Ovary (tissue), 10 donors: ENCODE measurements at places on chromosomes 11 and 22. TPM values are rescaled to one million over a fixed set of nuclear protein-coding genes. Genes with fewer than 3 reads are reported as not detected.

Gene MYOD1
- not detected for total RNA-seq

Gene PHF21A
- 65.9 TPM for total RNA-seq

DNA sequence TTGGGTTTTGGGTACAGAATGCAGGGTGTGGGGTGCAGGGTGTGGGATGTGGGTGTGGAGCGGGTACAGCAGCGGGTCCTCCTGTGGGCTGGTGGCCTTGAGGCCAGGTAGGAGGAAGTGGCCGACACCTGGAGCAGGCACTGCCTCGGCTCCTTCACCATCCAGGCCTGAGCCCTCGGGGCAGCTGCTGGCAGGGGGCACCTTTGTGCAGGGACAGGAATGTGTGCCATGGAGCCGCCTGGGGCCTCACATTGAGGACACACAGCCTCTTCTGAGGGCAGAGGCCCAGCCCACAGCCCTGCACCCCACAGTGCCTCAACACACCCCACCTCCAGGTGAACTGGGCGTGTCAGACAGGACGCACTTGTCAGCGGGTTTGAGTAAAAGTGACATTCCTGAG, 984.0 kb downstream of the BRD1 start:
- no peak for DNase-seq

DNA sequence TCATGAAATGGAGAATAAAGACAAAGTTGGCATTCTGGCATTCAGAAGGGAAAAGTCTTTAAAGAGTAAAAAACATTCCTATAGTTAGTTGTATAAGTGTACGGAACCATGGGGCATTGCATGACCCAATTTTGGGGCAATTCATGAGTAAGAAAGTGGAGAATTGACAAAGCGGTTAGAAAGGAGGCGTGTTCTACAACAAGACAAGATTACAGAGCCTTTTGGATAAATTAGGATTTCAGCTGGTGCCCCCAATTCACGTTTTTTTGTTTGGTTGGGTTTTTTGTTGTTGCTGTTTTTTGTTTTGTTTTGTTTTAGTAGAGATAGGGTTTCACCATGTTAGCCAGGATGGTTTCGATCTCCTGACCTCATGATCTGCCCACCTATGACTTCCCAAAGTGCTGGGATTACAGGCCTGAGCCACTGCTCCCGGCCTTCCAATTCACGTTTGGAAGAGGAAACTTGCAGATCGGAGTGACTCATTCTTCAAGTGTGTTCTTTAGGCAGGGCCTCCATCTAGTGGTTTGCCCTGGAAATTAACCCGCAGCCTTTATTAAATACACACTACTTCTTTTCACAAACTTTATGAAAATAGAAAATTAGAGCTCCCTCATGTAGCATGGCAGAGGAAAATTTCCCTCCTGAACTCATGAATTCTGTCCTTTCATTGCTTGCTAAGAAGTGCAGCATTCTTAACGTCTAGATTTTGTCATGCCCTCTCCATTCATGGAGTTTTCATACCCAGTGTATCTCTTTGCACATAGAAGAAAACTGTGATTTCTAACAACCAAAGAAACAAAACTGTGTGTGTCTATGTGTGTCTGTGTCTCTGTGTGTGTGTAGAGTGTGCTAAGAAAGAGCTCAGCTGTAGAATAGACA, 118.1 kb downstream of the BBOX1 start:
- DNase-seq, result peak; percentile 45

GRCh38 chr11:92131289-92131865, 93.2 kb upstream of the FAT3 start:
- no peak for DNase-seq

- DNase-seq, result no peak
Measured at GRCh38 chr22:19097518-19097917, 24.7 kb downstream of the DGCR2 start.

GRCh38 chr22:22085702-22086500, 103.3 kb upstream of the TOP3B start:
- DNase-seq, result no peak

- DNase-seq, result no peak
Measured at GRCh38 chr22:45200860-45201511, 37.3 kb downstream of the NUP50 start.

DNA sequence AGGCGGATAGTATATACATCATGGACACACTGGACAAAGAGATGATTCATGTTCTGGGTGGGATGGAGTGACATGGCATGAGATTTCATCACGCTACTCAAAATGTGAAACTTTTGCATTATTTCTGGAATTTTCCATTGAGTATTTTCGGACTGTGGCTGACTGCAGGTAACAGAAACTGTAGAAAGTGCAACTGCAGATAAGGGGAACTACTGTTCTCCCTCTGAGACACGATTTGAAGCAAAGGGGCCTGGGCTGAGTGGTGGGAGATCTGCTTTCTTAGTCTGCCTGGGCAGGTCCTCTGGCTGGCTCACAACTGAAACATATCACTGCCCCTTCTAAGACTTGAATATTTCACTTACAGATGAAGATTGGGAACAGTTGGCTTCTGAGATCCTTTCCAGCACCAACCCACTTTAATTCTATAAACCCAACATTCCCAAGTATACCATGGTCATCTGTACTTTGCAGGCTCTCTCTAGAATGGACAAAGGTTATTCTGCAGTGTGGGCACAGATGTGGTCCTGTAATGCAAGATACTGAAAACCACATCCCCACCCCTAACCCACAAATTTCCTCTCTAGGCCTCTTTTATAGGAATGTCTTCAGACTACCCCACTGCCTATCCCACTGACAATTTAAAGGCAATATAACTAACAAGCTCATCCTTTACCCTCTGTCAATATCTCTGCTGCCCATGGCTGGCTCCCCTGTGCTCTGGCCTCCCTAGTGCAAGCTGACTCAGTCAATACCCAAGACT, 121.1 kb downstream of the KCNC1 start:
- DNase-seq, result no peak

Gene ARCN1
- 79.2 TPM for total RNA-seq
